ENCODE measurements at places on chromosomes 3 and 15.
A peak's percentile ranks its signal among the peaks of the same experiment; 100 is the strongest.

DNA sequence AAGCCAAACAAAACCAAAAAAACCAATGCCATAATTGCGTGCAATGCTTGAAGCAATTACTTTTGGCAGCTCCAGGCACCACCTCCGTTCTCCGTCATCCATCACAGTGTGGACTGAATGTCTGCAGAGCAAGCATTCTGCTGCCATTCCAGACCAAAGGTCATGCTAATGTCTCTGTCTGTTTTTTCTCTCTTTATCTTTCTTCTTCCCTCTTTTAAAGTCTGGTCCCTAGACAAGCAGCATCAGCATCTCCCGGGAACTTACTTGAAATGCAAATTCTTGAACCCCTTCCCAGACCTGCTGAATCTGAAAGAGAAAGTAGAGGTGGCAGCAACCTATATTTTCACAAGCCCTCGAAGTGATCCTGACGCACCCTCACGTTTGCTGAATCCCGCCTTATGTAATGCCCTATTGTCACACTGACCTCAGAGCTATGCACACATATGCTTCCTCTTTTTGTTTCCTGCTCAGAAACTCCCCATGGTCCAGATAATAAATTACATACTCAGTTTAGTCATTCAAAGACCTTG lies 297.3 kb upstream of the PROK2 start:
- no peak for DNase-seq

DNA sequence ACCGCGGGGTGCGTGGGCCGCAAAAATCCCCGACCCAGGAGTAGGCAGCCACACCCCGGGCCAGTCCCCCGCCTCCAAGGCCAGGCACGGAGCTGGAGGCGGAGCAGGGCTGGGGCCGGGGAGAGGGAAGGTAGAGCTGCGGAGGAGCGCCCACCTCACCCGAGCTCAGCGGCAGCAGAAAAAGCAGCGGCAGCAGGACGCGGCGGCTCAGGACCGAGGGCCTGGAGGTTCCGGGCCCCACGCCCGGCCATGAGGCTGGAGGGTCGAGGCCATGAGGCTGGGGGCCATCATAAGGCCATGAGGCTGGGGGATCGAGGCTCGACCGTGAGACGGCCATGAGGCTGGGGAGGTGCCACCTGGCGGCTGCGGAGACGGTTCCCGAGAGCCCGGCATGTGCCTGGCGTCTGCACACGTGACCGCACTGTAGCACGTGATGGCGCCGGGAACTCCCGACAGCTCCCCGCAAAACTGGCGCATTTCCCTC lies 32.9 kb upstream of the PRSS50 start:
- no peak for DNase-seq

GRCh38 chr3:138842483-138843188 lies 7.9 kb upstream of the PIK3CB start:
- DNase-seq = no peak

GRCh38 chr3:23079976-23080375 lies 123.2 kb upstream of the UBE2E2 start:
- DNase-seq = no peak

- no peak for DNase-seq
Observed at GRCh38 chr3:131401978-131402377, 20.4 kb downstream of the NUDT16 start.

DNA sequence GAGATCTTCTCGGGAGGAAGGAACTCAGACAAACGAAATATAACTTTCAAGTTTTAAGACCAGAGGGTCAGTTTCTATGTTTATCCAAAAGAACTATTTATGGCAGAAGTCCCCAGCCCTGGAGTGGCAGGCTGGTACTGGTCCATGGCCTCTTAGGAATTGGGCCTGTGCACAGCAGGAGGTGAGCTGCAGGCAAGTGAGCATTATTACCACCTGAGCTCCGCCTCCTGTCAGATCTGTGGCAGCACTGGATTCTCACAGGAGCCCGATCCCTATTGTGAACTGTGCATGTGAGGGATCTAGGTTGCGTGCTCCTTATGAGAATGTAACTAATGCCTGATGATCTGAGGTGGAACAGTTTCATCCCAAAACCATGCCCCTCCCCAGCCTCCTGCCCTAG lies 14.3 kb upstream of the HPS3 start:
- DNase-seq = no peak

- DNase-seq = no peak
Observed at GRCh38 chr15:36653851-36654250, 74.4 kb downstream of the CDIN1 start.

GRCh38 chr3:68274286-68274685 lies 619.9 kb upstream of the SUCLG2 start:
- no peak for DNase-seq

DNA sequence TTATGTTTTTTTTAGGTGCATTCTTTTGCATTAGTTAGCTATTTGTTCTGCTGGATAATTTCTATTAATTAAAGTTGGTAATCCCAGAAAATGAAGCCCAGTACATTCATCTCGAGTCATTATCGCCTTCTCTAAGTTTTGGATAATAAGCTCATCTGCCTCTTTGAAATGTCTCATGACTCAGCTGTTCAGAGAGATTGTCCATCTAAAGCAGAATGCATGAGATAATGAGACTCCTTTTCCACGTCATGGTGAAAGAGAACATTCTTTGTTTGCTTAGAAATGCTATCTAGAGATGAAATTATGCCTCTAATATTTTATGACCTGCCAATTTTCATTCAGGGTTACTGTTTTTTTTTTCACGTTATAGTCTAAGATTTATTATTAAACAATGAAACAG lies 374.7 kb upstream of the GOLIM4 start:
- no peak for DNase-seq

DNA sequence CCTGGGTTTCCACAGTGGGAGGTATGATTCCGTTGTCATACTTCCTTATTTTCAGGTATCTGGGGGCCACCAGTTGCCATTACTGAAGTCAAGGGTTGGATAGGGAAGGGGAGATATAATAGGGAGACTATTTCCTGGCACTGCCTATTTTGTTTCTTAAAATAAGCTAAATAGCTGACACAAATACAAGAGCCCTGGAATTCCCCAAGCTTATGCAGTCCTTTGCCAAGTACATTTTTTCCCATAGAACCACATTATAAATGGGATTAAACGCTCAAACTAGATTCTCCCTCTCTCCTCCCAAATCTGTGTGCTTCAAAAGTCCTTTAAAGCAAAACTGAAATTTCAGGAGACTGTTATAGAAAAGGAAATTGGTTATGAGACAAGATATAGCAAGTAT lies 68.7 kb downstream of the AP4E1 start:
- DNase-seq = no peak

DNA sequence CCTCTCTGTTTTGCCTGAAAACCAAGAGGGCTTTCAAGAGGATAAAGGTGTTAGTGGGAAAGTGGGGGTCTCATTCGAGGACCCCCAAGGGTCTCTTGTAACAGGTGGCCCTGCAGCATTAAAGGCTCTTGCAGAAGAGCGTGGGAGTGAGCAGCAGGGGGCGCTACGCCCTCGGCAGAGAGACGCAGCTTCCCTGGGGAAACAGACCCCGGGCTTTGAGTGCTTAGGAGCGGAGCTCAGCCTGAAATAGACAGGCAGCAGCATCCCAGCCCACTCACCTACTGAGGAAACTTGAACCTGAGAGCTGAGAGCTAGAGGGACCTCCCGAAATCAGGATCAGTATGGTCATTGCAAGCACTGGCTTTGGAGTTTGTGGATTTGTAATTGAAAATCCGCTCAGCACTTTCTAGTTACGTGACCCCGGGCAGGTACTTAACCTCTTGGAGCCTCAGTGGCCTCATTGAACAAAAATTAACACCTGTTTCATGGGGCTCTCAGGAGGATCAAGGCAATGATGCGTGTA lies 25.7 kb downstream of the RPLP1 start:
- peak; percentile 55 for DNase-seq

DNA sequence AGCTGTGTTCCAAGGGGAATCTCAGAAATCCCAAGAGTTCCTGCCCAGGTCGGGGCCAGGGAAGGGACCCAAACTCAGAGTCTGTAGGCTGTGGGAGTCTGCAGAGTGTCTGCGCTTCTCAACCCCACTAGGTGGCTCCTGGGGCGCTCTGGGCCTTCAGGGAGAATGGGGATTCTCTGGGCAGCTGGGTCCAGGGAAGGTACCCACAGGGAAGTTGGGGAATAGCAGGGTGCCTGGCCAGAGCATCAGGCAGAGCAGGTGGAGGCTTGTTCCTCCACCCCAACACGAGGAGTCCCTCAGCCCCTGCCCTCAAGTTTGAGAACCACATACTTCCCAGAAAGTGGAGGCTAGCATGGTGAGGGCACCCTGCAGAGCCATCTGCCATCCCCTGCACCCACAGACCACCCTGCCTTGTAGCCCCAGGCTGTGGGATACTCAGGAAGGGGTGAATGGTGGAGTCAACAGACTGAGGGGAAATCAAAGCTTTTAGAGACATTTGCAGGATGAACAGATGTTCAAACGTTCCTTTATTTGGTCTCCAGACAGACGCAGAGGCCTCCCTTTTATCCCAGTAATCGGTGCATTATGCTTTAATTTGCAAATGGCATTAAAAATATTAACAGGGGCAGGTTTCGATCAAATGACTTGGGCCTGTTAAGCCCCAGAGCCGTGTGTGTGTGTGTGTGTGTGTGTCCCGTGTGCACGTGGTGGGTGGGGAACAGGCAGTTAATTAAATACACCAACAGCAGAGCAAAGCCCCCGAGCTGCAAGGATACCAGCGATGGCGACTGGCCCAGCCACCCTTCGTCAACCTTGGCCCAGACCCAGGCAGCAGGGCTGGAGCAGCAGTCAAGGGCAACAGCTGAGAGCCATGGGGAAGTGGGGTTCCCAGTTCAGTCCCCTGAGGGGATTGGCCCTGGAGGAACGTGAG lies 57.7 kb downstream of the DNAJB8 start:
- no peak for DNase-seq

DNA sequence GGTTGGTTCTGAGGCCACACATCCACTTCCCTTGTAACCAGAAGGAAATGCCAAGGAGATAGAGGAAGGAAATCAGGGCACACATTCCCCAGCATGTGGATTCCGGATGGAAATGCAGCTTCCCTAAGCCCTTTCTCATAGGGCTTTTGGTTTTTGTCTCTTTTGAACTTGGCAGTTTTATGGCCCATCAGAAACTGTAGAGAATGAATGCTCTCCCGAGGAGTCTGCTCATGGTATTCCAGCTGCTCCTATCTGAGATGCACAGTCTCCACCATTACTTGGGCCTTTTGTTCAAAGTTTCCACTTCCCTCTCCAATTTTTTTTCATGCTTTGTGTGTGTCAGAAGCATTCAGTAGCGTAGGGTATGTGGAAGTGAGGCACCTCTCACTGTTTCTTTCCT lies 21.2 kb downstream of the XYLB start:
- no peak for DNase-seq

GRCh38 chr15:71043373-71043772 lies 71.9 kb upstream of the THSD4 start:
- no peak for DNase-seq

GRCh38 chr3:112619295-112619694 lies 21.6 kb downstream of the CCDC80 start:
- no peak for DNase-seq

DNA sequence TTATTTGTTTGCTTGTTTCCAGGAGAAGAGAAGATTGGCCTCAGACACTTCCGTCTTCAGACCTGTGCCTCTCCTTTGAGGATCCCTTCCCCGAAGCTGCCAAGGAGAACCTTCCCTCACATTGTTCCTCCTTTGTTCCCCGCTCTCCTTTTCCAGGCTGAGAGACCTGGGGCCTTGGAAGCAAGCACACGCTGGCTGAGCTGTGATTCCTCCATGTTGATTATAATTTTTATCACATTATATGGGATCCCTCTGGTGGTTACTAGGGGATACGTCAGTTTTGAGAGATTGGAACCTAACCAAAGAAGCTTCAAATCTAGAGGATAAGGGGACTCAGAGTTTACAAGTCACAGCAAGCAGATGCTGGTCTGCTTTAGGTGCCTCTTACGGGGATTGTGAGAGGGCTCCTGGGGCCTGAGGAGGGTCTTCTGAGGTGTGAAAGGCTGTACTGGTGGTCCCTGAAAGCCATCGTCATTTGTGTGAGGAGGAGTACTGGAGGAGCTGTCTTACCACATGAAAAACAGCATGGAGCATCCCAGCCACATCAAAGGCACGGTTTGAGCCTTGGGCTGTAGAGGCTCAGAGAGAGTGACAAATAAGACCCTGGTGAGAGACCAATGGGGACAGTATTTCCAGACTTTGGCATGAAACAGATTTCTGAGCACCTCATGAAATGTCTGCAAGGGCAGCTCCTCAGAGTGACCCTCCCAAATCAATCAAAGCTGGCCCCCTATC lies 760.1 kb upstream of the CFAP20DC start:
- no peak for DNase-seq

DNA sequence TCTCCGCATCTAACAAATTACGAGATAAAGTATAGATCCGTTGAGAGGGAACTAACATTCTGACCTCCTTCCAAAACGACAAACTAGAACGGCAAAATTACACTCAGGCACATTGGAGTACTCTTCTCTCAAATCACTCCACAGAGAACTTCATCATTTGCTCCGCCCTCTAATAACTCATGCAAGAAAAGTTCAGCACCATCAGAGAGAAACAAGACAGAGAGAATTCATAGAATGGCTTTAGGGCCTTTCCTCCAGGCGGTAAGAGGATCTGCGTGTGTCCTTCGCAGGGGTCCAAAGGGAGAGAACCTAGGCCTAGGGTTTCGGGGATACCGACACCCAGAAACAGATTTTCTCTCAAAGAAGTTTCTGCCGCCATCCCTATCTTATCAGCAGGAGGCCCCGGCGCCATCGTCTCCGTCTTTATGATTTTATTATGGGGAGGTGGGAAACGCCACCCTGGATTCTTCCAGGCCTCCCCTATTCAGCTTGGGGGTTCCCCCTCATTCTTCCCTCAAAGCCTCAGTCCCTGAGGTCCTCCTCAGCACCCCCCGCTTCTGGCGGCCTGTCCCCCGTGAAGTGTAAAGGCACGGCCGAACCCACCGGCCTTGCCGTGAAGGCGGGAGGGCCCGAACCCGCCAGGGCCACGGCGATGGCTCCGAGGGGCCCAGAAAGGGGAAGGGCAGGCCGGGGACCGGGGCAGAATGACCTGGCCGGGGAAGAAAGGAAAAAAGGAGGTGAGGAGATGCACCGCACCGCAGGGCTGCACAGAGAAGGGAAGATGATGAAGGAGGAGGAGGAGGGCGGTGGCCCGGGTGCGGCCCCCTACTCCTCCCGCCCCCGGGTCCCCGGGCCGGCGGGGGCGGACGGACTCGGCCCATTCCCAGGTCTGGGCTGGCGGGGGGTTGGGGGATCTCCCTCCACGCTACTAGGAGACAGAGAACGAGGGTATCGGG lies 768 bp downstream of the UBXN7 start:
- DNase-seq = no peak

DNA sequence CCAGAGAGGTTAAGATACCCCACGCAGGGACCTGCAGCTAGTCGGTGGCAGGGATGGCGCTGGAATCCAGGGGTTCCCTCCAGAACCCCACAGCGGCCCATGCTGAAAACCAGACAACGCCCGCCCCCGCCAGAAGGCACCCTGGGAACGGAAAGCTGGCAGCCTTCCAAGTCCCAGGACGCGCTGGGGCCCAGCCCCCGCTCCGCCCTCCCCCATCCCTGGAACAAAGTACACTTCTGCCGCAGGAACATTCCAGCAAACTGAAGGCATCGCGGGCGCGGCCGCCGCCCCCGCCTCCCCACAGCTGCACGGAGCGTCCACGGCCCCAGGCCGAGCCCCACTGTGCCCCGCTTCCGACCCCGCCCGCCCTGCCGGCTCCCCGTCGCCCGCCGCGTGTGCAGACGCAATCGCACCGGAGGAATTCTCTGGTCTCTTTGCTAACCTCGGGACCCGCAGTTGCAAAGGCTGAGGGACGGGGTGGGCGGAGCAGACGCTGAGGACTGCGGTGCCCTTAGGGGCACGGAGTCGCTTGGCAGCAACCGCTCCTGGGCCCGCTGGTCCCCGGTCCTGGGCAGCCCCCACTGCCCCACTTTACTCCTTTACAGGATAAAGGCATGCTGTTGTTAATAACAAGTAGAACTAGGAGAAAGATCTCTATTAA lies 44.8 kb upstream of the RNU6-1 start:
- DNase-seq = no peak

Measured in NCI-H748 treated with DMSO at 0.1 percent for 48 hours (cell line).